ENCODE measurements at places on chromosomes 3 and 15.

DNA sequence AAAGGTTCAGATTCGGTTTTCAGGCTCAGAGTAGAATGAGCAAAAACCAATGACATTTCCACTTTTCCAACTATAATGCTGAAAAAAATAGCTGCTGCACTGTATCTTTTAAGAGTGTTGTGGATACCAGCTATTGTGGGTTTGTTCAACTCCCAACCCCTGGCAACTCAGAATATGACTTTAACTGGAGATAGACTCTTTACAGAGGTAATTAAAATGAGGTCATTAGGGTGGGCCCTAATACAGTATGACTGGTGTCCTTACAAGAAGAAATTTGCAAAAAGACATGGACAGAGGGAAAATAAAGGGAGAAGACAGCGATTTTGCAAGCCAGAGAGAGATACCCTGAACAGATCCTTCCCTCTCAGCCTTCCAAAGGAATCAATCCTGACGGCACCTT is 39.5 kb downstream of the ANKRD28 start:
- DNase-seq, result no peak

DNA sequence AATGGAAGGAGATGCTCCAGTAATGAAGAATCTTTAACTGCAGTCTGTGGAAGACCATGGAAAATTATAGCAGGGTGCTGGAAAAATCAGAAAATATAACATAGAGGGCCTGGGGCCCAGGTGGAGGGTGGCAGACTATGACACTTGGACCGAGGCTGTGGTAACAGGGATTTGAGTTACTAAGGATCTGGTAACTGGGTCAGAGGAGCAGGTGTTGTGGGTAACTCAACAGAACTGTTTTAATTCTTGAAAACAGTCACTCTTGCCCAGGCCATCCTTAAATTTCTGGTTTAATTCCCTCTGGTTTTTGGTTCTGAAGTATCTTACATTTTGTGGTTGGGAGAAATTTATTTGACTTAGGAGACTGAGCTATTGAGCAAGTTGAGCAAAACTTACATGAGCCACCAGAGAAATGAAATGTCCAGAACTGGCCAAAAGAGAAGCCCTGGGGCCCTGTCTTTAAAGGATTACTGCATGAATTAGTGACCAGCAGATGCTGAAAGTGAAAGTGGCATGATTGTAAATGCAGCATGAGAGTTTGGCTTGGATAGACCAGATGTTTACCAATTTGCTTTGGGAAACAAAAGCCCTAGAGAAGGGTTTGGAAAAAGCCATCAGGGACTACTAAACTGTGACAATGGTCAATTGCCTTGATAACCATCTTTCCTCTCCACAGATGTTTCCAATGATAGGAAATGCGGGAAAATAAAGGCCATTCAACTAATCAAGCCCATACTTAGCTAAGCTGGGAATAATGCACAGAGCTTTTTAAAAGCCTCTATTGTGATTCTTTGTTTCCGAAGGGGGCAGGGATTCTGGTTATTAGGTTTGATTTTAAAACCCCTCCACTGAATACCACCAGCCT is 374.9 kb upstream of the TGFBR2 start:
- no peak for DNase-seq

DNA sequence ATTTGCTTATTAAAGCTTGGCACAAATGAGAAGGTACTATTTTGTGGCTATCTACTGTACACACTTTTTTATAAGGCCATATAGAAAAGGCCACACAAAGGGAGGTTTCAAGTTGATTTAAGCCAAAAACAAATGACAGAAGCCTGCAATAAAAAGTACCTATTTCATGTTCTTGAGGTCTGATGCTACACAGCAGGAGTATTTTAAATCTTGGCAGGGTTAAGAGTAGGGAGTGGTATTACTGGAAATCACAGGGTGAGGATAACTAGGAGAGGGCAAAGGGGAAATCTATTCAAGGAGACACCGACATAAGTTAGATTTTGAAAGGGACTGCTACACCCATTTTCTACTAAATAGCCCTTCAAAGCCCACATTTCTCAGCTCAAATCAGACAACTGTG is 146.2 kb downstream of the GREM1 start:
- DNase-seq, result no peak

DNA sequence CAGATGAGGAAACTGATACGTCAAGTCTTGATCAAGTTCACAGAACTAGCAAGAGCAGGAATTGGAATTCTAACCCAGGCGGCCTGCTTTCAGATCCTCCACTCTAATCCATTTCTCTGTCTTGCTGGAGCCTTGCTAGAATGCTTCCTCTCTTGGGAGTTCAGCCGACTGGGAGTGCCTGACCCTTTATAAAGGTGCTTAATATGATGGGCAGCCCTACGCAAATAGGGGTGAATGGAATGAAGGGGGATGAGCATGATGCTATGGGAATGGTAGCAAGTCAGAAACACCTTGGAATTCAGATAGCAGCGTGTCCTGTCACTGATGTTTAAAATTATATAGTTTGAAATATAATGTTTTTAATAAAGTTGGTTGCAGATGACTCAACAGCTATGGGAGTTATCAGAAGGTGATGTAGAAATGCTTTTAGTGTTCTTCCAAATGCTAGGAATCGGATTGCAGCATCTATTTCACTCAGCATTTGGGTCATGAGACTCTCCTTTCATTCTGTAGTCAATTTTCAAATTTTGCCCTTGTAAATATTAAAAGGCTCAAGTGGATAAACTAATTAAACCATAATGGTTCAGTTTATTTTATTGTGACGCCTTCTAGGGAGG is 150.7 kb downstream of the FNDC3B start:
- DNase-seq, result no peak

DNA sequence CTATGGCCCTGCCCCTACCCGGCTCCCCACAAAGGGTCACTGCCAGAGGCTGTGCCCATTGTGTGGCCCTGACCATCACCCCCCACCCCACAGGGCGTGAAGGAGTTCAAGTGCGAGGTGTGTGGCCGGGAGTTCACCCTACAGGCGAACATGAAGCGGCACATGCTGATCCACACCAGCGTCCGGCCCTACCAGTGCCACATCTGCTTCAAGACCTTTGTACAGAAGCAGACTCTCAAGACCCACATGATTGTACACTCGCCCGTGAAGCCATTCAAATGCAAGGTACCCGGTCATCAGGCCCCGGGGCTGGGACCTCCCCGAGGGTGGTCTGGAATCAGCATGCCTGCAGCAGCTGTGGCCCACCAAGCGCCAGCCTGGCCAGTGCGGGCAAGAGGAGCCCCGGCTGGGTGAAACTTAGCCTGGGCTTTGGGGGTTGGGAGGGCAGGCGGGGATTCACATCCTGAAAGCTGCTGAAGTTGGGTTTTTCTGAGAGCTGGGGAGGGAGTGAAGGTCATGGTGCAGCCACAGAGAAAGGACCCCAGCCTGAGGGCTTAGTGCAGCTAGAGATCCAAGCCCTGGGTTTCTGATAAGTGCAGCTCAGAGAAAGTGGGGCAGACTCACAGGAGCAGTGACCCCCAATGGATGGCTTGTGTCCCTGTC is 29.2 kb downstream of the IDH2 start:
- DNase-seq, result no peak

DNA sequence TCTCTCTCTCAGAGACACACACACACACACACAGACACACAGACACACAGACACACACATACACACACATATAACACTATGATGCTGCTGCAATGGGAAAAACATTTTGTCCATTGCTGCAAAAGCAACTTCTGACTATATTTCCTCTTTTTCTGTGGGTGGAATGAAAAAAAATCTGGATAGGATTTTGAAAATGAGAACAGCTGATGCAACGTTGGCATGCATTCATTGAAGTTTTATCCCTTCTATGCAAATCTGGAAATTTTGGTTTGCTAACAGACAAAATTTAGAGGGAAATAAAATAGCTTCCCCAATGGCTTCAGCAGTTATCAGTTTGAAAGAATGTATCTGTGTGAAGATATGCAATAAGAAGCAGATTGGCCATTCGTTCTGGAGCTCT is 763.4 kb upstream of the GRM7 start:
- no peak for DNase-seq

- DNase-seq, result no peak
These were observed 265.5 kb upstream of the TBC1D5 start for GRCh38 chr3:18007980-18008379.

DNA sequence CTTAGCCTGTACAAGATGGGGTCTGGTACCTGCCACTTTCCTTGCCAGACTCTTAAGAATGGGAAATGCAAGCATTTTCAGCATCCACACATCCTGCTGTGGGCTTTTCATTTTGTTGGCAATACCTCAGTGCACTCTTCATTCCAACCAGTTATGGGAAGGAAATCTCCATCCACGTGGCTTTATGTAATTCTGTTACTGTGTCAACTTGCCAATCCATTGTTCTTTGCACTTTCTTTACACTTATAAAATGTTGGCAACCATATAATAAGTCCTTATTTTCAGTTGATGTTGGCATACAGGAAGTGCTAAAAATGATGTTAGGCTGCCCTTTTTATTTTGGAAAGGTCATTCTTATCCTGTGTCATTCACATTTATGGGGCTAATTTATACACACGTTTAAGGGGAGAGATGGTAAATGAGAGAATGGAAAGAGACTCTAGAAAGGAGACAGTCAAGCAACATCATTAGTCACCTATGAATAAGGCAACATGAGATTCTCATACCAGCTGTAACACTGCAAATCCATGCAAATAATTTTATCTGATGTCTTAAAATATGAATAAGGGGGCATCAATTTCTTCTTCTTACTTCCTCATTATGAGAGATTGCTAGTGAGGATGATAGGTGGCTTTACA is 238.7 kb downstream of the CHST2 start:
- DNase-seq, result no peak

- no peak for DNase-seq
These were observed 29.7 kb downstream of the DNASE1L3 start for GRCh38 chr3:58180940-58181587.

GRCh38 chr15:70411143-70411863 is 313.6 kb upstream of the TLE3 start:
- DNase-seq, result no peak

DNA sequence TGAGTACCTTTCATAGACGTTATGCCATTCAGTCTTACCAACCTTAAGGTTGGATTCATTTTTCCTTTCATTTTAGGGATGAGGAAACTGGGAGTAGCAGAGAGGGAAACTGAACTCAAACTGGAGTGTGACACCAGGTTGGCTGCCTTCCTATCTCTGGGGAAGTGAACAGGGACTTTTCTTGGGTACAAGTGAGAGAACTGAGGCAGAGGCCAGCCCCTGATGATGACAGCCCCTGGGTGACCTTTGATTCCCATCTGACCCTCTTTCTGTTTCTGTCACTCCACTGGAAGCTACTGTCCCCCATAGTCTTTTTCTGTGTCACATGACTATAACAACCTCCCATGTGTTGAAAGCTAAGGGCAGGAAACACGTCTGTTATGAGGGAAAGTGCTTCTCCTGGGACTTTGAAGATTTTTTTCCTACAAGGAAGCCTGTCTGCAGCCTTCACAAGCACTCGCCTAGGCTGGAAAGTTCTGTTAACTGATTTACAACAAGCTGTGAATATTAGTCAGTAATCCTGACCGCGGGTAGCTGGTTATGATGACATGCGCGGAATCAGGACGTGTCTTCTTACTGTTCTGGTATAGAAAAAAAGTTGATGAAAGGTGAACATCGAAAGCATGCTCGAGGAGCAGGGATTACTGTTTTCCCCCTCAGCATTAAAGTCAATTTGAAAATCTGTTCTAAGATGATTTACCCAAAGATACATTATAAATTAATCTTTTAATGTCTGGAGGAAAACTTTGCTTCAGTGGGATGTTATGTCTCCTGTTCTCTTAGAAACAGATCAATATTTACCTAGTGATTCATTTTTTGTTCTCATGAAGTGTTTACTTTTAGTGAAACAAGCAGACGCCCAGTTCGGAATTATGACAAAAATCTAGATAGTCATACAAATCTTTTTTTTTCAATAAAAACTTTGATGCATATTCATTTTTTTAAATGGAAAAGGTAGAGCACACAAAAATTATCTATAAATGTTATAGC is 31.5 kb downstream of the ABHD2 start:
- no peak for DNase-seq

- DNase-seq, result no peak
These were observed 23.3 kb upstream of the NEO1 start for GRCh38 chr15:73028831-73029451.

DNA sequence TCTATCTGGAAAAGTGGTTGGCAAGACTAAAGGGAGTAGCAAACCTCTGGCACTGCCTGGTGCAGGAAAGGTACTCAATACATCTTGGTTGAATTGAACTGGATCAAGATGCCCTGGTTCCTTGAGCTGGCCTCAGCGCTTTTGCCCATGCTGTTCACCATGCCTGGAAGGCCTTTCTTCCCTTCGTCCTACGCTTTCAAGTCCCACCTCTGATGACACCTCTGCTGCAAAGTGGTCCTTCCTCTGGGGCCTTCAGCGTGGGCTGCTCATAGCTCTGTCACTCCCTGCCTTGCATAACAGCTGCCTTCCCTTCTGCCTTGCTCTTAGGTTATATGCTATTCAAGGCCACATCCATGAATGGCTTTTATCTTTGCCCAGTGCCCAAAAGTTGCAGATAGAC is 23.0 kb downstream of the ITGA11 start:
- DNase-seq, result no peak

- DNase-seq, result no peak
These were observed 18.9 kb downstream of the CCPG1 start for GRCh38 chr15:55389264-55389607.

DNA sequence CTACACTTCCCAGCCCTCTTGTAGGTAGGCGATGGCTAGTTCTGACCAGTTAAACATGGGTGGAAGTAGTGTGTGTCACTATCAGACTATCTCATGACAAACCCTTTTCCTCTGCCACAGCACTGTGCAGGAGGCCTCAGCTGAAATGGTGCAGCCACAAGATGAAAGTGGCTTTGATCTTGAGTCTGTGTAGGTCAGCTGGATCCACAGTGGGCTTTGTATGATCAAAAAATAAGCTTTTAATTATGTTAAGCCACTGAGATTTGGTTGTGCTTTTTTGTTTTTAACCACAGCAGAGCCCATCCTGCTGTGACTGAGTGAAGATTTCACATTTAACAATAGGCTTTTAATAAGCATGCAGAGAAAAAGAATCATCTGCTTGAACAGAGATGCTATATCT is 19.7 kb downstream of the RCN2 start:
- no peak for DNase-seq

- no peak for DNase-seq
These were observed 57.1 kb upstream of the FXR1 start for GRCh38 chr3:180855364-180855763.

DNA sequence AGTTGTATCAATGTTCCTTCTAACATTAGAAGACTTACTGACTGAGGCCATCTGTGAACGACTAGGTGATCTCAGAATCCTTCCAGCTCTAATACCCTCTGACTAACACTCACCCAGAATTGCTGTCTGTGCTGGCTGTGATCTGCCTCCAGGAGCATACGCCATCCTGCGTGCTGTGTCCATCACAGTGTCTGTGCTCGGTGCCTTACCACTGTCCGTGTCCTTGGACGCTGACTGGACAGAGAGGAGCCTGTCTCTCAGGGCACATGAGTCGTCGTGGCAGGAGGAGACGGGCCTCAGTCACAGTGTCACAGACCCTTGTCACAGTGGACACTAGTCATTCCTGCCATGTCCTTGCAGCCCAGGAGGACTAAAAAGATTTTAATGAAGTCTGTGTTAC is 83.1 kb downstream of the LMLN start:
- no peak for DNase-seq

DNA sequence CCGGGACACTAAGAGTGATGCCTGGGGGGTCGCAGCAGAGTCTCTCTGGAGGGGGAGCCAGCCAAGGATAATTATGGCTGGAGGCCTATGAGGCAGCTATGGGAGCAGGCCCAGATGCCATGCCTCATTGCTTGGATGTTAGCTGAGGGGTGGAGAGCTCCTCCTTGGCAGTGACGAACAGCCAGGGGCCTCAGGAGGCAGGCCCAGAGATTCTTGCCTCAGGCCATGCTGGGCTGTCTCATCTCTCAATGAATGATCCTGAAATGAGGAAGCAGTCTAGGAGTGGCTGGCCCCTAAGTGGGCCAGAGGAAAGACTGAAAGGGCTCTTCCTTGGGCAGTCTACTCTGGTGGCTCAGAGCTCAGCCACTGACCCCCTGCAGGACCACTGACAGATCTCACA is 21.3 kb downstream of the KIF9 start:
- no peak for DNase-seq

Data from stimulated activated CD8-positive, alpha-beta memory T cell treated with anti-CD3 and anti-CD28 coated beads, Interleukin-4, amount 100 ng/mL, for 4 hours (primary cell).